NCI-H1092 (cell line): ENCODE measurements at places on chromosomes 2 and 18.

DNA sequence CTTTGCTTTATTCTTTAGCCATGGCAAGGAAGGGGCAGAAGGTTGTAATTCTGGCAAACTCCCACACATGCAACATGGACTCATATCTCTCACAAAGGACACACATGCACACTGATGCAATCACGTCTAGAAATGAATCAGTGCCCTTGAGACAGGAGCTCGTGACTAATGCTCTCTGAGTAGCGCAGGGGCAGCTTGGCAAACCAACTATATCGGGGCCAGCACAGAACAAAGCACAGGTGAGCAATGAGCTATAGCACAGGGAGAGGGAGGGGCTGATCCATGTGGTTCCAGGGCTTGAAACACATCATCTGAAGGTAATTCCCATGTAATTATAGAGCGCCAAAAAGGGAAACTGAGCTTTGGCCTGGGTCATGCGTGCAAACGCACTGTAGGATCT is 165.2 kb upstream of the KLF7 start:
- DNase-seq: no peak

DNA sequence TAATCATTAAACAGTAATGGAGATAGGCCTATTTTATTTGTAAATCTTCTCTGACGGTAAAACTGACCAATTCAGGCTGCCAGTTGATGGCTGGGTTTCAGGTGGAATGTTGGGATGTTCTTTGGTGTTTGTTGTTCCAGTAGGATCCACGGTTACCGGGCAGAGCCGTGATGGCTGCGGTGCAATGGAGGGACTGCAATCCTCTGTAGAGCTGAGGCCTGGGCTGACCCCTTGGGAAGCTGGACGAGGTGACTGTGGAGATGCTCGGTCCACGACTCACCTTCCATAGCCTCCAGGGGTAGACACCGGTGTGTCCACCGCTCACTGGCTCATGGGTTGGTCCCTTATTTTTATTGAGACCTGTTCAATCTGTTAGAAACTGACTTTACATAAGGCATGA is 42.5 kb downstream of the ZNF519 start:
- DNase-seq: no peak

GRCh38 chr2:112138159-112139032 is at the start of gene FBLN7:
Gene FBLN7 (plus strand): TSS chr2:112138385. CDS start chr2:112138656, 271 bp downstream.
- DNase-seq: no peak

DNA sequence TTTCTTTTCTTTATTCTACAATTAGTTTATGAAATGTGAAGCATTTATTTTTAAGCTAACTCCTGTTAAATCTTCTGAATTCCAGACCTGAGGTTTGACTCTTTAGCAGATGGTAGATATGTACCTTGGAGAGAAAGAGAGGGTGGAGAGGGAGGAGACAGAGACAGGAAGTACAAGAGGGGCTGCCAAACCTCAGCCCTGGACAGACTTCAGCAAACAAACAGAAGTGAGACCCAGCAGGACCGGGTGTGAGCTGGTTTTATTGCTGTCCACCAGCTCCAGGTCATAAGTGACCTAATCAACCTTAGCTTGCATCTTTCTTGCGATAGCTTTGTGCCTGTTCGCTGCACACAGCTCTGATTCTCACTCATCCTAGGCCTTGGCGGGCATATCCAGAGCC is 168.6 kb downstream of the CNTNAP5 start:
- no peak for DNase-seq

- no peak for DNase-seq
These were observed 182.8 kb upstream of the RAB12 start for GRCh38 chr18:8426401-8426800.

- DNase-seq: no peak
These were observed 15.4 kb downstream of the AFF3 start for GRCh38 chr2:100126897-100127401.
